ENCODE measurements at places on chromosomes 7 and 10. TPM values are rescaled to one million over a fixed set of nuclear protein-coding genes. Genes with fewer than 3 reads are reported as not detected.

Gene GTF2IRD2
- 32.4 TPM for total RNA-seq

Gene EBF3
- total RNA-seq: 0.98 TPM

Gene RHOBTB1
- total RNA-seq: 14.6 TPM

Gene TET1
- 2.2 TPM for total RNA-seq

Gene EPO
- total RNA-seq: not detected

Gene GATA3
- total RNA-seq: 23.5 TPM

Gene CALHM3
- not detected for total RNA-seq

Gene AFAP1L2
- total RNA-seq: 24.0 TPM

Gene GJC3
- total RNA-seq: not detected

Gene CPN1
- not detected for total RNA-seq

Gene GAD2
- total RNA-seq: not detected

Gene LRRC17
- 4.0 TPM for total RNA-seq

GRCh38 chr7:148253629-148254028 is 336.9 kb upstream of the C7orf33 start:
- DNase-seq: no peak

DNA sequence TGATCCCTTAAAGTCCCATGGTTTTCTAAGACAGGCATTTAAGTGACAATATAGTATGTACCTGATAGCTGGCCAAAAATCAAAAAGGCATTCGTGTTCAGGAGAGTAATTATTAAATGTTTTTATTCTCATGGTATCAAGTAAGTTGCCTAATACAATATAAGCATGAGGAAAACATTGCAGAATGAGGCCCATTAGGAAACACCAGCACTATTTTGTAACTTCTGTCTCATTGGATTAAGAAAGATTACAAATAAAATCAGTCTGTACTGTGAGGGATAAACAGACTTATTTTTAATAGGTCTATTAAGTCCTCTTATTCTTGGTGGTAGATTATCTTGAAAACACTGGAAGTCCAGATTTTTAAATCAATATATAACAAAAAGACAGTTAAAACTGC is 110.1 kb downstream of the SNX13 start:
- no peak for DNase-seq

DNA sequence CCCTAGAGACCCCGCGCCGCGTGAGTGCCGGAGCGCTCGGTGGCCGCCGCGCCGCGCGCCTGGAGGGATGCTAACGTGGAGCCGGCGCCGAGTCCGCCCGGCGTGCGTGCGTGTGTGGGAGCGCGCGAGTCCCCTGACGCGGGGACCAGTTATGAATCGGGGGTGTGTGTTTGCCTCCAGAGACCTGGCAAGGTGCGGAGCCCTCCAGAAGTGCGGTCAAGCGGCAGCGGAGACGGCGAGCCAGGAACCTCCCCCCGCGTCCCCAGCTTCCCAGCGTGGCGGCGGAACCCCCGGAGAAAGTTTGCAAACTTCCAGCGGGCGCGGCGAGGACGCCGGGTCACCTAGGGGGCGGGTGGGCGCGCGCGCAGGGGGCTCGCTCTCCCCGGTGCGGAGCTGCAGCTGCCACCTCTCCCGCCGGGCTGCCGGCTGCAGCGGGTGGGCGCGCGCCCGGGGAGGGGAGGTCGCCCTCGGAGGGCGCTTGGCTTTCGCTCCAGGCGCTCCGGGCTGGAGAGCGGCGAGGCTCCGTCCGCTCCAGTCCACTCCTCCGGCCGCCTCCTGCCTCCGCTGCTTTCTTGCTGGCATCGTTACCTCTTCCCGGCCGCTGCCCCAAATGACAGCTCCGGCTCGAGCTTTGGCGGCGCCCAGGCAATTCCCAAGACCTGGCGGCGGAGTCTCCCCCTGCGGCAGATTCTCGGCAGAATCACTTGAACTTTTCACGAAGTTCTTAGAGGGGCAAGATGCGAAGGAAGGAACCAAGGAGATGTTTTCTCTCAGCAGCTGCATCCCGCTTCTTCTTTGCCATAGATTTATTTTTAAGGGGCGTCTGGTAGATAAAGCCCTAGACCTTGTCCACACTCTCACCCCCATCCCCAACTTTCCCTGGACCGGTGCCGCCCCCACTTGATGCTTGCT is 2.3 kb upstream of the CREB5 start:
- DNase-seq: peak; percentile 80

DNA sequence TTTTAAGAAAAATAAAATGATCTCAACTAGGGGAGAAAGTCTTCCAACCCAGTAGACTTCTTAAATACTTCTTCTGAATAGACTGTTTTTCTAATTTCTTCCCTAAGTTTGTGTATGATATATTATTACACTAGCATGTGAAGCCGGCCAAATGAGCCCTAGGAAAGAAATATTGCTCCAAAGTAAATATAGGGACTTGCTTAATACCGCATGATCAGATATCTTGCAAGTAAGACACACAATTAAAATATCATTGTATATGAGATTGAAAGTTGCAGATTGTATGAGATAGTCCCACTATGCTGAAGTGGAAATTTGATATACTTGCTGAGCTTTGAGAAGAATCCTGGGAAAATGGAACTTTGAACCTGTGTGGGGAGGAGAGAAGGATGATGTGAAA is 225.7 kb downstream of the BAMBI start:
- no peak for DNase-seq

DNA sequence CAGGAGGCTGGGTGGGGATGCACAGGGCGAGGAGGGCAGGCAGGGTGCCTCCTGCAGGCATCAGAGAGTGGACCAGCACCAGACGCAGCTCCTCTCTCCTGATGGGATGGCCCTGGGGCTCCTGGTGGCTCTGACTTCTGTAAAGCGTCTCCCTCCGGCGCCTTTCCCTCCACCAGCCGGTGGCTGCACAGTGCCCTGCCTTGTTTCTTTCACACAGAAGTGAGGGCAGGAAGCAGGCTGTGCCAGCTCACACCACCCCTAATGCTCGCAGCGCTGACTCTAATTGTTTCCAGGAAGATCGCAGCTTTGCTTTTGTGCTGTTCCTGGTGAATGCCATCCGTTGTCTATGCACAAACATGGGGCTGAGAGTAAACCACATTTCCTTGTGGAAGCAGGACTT is 152.3 kb upstream of the LANCL2 start:
- no peak for DNase-seq

- no peak for DNase-seq
These were observed 23.6 kb downstream of the SORBS1 start for GRCh38 chr10:95537542-95537927.

- peak; percentile 84 for DNase-seq
These were observed 54.9 kb downstream of the PDGFA start for GRCh38 chr7:464454-465401.

DNA sequence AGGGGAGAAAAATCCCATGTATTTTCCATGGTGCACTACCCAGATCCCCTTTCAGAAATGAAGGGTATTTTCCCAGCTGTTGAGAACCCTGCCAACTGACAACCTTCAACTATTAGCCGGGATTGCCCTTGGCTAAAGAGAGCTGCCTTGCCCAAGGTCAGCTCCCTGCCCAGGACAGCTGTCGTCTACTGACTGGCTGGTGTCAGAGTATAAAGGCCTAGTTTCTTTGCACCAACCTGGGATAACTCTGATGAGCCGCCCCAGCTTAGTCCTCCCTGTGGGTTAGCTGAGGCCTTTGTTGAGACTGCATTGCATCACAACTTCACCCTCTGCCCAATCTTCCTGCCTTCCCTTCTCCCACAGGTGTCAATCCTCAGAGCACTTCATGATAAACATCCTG is 147.2 kb upstream of the RHEB start:
- DNase-seq: no peak

DNA sequence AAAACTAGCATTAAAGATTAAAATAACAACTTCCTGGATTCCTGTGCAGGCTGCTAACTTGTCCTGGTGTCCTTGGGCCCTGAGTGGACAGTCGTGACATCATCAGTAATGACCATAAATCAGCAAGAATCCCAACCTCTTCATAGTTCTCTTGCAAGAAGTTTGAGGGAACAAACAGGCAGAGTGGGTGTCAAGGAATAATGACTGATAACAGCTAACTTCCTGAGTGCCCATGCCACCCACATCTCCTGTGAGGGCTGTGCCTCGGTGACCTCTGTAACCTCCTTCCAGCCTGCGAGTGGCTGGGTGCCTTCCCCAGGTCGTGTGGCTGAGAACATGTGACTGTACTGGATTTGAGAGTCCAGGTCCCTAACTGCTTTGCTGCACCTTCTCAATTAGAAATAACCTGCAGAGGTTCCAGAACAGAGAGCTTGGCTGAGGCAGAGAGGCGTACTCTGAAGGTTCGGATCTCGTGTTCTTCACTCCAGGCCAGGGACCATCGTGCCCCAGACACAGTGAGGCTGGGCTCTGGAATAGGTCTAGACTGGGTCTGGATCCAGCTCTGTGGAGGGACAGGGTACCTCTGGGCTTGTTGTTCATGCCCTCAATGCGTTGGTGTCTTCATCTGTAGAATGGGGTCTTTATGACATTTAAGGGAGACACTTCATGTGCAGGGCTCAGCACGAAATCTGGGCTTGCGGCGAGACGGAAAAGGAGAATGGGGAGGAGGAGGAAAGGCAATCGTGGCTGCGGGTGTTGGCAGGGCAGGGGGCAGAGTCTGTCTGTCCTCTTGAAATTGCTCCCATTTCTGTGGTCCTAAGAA is 313.1 kb upstream of the ZNF32 start:
- DNase-seq: peak; percentile 50

GRCh38 chr10:68601501-68602265 is 41.5 kb downstream of the TET1 start:
- no peak for DNase-seq

- no peak for DNase-seq
These were observed 37.7 kb upstream of the ITGB1 start for GRCh38 chr10:32995751-32996150.

DNA sequence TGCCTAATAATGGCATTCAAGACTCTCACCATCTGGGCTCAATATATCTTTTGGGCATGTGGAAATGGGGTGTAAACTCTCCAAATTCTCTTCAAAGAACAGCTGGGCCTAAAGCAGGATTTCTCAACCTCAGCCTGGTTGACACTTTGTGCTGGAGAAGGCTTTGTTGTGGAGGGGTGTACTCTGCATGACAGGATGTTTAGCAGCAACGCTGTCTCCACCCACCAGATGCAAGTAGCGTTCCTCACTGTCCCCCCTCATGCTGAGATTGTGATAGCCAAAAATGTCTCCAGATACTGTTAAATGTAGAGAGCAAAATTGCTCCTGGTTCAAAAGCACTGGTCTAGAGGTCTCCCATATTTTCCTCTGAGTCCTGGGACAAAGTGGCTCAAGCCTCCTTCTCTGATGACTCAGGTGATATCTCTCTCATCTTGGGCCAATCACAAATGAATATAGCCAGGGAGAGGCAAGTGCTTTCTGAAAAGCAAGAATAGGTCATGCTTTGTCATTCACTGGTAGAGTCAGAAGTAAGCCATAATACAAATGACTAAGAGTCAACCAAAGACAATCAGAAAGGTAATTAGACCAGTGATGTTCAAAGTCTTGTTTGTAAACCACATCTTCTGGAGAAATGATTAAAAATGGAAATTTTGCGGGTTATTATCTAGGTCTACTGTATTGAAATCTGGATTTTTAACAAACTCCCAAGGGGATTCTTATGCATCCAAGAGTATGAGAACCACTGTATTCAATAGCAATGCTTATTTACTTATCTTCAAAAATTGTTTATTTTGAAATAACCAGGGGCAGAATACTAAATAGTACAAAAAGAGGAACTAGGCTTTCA is 330.8 kb downstream of the PTEN start:
- no peak for DNase-seq

- DNase-seq: no peak
These were observed 15.6 kb upstream of the SCIN start for GRCh38 chr7:12554872-12555271.
